ENCODE measurements at places on chromosomes 6 and 20.

DNA sequence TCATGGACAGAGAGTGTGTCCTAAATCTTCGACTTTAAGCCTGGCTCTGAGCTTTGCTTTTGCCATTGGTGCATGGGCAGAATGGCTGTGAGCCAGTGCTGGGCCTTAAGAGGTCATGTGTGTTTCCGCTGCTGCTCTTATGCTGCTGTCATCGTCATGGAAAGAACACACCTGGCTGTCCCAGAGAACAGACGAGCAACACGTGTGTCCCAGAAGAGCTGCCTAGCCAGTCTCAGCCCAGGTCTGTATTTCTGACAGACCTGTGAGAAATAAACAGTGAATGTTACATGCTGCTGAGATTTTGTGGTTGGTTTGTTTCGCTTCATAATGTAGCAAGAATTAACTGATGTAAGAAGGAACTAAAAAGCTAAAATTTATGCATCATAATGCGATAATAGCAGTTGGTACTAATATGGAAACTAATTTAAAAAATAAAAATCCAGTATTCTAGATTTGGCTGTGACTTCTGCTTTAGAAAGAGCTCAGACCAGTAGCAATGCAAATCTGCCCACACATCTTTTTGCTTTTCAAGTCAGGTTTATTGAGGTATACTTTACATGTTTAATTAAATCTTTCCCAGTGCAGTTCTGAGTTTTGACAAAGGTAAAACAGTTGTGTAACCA lies 11.5 kb upstream of the SCP2D1 start:
- DNase-seq = no peak

- DNase-seq = no peak
Measured at GRCh38 chr6:15735567-15736265, 72.9 kb upstream of the DTNBP1 start.

DNA sequence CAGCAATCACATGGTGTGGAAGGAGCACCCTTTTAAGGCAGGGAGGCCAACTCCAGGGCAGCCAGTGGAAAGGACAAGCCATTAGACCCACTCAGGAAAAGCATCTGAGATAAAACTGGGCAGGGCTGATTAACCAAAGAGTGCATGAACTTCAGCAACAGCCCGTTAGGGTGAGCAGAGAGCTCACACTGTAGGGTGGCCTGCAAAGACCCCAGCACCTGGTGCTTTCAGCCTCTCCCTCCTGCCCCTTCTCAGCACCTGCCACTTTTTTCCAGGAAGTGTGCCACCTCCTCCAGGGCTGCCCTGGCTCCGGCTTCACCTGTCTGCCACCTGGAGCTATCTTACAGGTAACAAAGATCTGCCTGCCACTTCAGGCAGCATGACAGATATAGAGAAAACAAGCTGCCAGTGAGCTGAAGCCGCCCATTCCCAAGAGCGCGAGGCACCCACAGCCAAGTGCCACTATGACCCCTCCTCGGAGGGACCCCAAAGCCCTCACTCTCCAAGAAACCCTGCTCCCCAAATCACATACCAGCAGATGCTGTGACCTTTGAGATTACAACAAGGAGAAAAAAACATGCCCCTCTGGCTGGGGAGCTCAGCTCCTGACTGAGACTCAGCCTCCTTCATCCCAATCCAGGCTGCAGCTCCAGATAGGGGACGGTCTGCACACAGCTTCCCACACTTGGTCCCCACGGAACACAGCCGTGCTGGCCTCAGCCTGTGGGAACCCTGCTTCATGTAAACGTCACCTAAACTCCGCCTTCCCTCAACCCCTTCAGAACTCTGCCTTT lies 71.2 kb downstream of the ABHD12 start:
- DNase-seq = no peak

DNA sequence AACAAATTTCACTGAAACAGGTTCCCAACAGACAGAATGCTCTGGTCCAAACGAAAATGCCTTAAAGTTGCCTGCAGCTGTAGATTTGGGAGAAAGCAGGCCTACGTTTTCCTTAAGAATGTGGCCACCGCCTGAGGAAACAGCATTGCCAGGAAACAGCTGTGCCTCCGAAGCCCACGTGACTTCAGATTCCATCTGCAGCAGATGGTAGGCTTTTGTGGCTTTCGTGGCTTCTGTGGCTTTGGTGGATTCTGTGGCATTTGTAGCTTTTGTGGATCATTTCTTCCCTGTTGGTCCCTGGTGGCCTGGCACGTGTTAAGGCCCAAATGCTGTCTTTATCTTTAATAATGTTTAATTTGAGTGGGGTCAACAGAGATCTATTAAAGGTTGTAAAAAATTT lies 222.9 kb downstream of the TTLL2 start:
- no peak for DNase-seq

DNA sequence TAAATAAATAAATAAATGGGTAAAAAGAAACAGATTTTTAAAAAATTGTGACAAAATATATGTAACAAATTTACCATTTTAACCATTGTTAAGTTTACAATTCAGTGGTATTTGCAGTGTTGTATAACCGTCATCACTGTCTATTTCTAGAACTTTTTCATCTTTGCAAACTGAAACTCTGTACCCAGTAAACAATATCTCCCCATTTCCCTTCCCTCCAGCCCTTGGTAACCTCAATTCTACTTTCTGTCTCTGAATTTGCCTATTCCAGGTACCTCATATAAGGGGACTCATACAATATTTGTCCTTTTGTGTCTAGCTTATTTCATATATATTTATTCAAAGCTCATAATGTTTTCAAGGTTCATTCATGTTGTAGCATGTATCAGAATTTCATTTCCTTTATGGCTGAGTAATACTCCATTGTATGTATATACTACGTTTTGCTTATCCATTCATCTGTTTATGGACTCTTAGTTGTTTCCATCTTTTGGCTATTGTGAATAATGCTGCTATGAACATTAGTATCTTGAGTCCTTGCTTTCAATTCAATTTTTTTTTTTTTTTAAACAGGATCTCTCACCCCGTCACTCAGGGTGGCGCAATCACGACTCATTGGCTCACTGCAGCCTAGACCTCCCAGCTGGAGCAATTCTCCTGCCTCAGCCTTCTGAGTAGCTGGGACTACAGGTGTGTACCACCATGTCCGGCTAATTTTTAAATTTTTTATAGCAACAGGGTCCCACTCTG lies 8.9 kb downstream of the MANBAL start:
- no peak for DNase-seq

DNA sequence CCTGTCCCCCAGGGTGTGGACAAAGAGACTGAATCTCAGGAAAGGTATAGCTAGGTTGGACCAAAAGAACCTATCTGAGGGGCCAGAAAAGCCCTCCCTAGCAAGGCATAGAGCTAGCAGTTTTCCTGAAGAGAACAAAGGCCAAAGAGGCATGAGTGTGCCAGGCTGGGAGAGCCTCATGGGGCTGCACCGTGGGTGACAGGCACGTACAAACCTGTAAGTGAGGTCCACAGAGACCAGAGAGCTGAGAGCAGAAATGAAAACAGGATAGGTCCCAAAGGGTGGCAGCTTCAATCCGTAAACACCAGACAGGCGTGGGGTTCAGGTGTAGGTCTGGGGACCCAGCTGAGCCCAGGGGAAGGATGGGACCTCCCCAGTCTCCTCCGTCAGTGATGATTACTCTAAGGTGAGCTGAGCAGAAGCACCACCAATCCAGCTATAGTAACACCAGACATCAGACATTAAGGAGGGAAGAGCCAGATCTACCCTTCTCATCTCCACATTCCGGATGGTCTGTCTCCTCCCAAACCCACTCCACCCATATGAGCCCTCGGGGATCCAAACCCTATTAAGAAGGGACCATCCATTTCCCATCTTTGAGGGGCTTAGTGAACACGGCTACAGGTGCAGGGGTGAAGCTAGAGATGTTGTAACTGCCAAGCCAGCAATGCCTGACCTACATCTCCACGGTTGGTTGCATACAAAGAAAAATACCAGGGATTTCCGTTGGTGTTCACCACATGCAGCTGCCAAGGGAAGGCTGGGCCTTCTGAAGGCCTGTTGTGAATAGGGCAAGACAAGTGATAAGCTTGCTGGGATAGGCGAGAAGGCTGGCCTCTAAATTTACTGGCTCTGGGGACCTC lies 38.3 kb downstream of the BCL2L1 start:
- no peak for DNase-seq

GRCh38 chr20:61477451-61477861 lies 225.4 kb downstream of the CDH4 start:
- no peak for DNase-seq

GRCh38 chr6:159443417-159443920 lies 249.6 kb downstream of the SOD2 start:
- DNase-seq = no peak

- DNase-seq = no peak
Measured at GRCh38 chr6:106321940-106322339, 3.6 kb downstream of the ATG5 start.

GRCh38 chr6:105259913-105260889 lies 80.4 kb upstream of the POPDC3 start:
- DNase-seq = no peak

DNA sequence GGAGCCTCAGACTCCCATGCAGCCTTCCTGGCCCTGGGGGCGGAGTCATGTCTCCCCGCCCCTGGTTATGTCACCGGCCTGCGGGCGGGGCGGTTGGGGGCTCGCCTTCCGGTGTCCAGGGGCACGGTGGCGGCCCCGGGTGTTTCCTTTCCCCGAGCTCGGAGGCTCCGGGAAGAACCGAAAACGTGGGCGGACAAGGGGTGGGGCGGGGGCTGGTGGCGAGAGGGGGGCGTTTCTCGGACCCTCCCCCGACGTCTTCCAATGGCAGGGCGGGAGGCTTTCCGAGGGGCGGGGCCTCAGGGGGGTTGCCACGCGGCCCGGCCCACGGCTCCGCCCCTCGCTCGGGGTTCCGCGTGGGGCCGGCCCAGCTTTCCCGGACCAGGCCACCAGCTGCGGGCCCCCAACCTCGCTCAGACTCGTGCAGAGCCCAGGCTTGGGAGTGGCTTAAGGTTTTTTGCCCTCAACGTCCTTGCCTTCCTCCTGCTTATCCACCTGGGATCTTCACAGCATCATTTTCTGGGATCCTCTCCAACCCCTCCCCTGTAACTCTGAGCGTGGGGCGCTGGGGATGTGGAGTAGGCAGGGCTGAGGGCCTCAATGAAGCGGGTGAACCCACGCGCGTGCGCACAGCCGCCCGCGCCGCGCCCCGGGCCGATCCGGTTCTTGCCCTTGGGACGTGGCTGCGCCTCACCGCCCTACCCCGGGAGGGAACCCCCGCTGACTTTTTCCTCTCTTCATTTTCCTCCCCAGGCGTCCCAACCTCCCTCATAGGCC lies 2.1 kb upstream of the NRN1 start:
- no peak for DNase-seq

DNA sequence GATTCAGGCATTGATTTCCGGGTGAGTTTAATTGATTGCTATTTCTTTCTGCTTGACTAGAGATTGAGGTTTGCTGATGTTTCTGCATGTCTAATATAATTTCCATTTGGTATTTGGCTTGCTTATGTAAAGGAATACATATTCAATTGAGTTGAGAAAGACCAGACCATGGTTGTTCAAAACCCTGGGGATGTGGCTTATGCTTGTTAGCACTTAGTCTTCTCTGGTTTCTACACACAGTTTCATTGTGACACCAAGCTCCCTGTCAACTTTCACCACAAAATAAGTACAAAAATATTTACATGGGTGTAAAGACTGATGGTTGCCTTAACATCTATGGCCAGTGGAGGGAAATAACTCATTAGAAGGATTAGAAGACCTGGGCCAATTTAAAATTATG lies 209.6 kb downstream of the CDH26 start:
- no peak for DNase-seq

- no peak for DNase-seq
Measured at GRCh38 chr20:53488775-53489272, 104.8 kb downstream of the ZNF217 start.

GRCh38 chr20:21437816-21438215 lies 40.5 kb upstream of the NKX2-4 start:
- DNase-seq = no peak

- no peak for DNase-seq
Measured at GRCh38 chr6:33702345-33702977, 9.0 kb downstream of the UQCC2 start.

DNA sequence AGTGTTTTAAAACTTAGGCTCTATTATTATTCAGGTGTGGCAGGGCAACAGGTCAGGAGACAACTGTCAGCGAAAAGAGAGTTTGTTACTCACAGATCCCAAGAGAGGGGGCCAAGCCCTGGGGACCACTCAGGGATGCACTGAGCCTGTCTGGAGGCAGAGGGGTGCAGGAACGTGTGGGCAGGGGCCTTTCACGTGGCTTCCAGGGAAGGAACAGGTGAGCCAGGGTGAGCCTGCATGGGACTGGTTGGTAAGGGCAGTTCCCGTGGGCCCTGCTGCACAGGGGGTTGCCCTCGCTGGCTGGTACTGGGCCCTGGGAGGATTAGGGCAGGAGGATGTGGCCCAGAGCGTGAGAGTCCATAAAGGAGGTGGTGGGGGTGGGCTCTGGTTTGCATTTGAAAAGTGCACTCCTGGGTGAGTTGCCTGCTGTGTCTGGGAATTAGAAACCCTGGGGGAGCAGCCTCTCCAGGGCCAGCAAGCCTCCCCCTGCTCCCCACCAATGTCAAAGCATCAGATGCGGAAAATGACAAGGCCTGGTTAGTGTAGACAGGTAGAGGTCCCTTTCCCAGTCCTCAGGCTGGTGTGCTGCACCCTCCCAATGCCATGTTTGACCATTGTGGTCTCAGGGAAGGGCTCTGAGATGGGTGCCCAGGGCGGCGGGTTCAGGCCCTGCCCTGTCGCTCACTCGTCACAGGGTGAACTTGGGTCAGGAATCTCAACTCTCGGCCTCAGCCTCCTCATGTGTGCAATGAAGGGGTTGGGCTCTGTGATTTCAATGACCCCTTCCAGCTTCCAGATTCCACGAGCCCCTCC lies 127.4 kb upstream of the RPS6KA2 start:
- DNase-seq = no peak

DNA sequence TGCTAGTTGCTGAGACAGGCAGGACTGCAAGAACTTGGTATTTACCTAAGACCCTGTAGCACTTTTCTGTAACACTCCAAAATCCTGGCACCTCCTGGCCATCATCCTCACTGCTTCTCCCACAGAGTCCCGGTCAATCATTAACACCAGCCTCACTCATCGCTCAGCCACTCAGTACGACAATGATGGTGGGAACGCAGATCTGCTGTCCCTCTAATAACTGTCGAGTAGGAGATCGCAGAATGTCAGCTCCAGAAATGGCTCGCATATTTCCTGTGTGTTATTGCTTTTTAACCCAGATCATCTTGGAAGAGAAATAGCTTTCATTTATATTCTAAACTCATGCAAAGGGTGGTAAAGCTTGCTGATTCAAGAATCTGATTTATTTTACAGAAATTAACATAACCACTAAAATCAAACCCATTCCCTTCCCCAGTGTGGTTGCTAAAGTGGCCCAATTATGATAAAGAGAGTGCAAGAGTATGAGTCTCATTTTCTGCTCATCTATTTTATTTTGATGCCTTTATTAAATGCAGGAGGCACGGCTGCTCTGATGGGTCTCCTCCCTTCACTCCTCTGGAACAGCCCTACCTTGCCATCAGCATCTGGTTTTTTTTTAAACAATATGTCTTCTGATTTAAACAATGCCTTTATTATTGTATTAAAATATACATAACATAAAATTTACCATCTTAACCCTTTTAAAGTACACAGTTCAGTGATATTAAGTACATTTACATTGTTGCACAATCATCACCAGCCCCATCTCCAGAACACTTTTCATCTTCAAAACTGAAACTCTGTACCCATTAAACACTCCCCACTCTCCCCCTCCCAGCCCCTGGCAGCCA lies 28.3 kb upstream of the GGTLC1 start:
- DNase-seq = no peak
